Suppressor macrophage (primary cell): ENCODE measurements at places on chromosomes 11 and 22.

DNA sequence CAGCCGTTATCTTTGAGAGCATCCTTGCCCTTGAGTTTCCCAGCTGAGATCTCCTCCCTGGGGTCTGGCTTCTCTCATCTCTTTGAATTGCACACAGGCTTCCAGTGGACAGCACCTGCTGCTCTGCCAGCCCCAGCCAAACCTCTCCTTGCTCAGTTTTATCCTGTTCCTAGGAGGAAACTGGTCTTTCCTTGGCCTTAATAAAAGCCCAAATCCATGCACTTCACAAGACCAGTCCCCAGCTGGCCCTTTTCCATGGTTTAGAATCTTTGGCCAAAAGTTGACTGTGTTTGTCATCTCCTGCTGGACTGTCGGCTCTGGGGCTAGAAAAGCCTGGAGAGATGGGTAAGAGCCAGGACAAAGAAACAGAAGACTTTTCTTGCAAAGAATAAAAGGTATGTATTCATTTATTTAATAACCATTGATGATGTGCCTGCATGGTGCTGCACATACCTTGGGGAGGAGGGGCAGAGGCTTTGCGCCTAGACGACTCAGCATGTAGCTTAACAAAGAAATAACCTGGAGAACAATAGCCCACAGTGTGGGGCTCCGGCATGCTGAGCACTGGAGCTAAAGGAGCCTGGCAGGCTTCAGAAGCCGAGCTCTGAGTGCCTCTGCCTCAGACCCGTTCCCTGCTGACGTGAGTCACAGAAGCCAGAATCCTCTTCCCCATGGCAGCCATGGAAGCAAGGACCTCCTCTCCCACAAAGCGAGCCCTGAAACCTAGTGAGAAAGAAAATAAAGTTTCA is 319.3 kb upstream of the B3GAT1 start:
- no peak for DNase-seq

GRCh38 chr11:67541198-67541597 is 18.0 kb upstream of the CABP2 start:
- DNase-seq: no peak

- DNase-seq: no peak
These were observed 4.9 kb downstream of the MRGPRX1 start for GRCh38 chr11:18934195-18934814.

- DNase-seq: no peak
These were observed 27.2 kb downstream of the BSX start for GRCh38 chr11:122954455-122954854.

DNA sequence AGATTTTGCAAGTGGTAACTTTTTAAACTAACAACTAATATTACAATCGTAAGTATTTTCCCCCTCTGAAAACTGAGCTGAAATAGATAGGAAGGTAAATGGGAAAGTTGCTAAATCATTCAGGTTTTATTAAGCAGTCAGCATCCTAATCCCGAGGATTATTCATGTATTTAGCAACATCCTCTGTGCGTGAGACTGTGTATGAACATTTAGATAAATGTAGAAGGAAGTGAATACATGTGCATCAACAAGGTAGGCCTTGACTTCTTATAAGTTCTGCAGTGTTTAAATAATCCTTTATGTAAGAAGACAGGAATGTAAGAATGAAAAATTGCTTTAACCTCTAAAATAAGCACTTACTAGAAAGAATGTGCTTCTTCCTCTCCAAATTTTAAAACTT is 745.9 kb upstream of the TENM4 start:
- no peak for DNase-seq

DNA sequence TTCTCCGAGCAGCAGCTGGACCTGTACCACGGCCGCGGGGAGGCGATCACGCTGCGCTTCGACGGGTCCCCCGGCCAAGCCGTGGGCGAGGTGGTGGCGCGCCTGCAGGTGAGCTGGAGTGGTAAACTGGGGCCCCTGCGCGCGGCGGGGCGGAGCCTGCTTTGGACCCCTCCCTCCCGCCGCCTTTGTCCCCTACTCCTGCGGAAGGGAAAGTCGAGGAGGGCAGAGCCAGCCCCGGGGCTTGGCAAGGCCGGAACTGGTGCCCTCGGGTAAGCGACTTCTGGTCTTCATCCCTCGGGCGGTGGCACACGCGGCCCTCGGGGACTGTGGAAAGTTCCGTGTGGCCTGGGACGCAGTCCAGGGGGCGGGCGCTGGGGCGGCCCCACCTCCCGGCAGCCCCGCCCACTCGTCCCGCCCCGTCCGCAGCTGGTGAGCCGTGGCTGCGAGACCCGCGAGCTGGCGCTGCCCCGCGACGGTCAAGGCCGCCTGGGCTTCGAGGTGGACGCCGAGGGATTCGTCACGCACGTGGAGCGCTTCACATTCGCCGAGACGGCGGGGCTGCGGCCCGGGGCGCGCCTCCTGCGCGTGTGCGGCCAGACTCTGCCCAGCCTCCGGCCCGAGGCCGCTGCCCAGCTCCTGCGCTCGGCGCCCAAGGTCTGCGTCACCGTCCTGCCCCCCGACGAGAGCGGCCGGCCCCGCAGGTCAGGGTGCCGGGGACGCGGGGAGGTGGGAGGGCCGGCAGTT is 9.2 kb downstream of the SIPA1 start:
- DNase-seq: no peak

DNA sequence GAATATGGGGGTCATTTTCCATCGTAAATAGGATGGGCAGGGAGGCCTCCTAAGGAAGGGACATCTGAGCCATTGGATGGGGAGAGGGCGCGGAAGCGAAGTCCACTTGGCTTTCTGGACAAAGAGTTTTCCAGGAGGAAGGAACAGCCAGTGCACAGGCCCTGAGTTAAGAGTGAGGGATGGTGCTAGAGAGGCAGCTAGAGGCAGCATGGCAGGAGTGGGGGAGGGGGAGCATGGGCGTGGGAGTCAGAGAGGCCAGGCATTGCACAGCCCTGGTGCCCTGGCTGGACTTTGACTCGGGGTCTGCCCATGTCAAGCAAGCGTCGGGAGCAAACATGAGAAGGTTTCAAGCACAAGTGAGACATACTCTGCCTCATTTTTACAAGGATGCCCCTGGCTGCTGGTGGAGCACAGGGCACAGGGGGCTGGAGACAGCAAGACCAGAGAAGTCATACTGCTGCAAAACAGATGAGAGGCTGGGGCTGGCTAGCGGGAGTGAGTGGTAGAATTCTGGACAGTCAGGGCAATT is 9.0 kb downstream of the GNAZ start:
- no peak for DNase-seq

DNA sequence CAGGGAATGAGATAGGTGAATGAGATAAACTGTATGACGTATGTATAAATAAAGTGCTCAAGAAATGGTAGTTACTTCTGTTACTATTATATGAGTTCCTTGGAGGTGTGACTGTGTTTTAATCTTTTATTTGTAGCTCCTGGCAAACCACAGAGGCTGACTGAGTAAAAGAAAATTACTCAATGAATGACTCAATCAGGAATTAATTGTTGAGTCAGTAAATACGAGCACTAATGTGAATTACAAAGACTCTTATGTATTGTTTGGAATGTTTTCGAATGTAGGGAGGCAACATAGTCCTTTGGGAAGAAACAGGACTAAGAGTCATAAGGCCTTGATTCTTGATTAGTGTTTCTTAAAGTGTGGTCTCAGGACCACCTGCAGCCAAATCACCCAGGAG is 51.1 kb upstream of the BLID start:
- no peak for DNase-seq
